NCI-H187 treated with DMSO at 0.1 percent for 48 hours (cell line): ENCODE measurements at places on chromosomes 13 and 19.

- DNase-seq = no peak
These were observed 110.3 kb upstream of the ABCC4 start for GRCh38 chr13:95411428-95412040.

DNA sequence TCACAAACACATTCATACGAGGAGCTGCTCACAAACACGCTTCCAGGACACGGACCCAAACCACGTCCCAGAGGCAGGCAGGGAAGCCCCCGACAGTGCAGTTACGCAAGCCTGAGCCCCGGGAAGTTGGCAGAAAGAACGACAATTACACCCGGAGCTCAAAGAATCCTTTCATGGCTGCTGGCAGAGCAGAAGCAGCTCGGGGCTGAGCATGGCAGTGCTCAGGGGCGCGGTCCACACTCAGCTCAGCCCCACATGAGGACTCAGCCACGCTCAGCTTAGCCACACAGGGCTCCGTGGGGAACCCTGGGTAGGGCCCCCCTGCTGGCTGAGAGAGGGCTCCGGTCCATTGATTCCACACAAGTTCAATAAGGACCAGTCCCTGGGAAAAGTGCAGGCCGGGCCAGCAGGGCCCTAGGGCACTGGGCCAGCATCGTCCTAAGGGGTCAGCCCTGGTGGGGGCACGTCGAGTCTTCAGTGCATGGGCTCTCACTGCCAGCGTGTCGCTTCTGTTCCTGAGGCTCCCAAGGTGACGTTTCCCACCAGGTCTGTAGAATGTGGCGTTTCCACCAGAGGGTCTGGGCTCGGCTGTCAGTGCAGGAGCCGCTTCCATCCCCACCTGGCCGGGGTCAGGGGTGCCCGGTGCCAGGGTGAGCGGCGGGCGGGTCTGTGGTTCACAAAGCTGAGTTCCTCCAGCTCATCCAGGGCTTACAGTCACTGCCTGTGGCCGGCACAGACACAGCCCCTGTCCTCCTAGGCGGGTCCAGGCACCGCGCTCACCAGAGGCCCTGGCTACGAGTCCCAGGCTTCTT lies 23.1 kb downstream of the GAS6 start:
- no peak for DNase-seq

GRCh38 chr19:6250024-6250615 lies 29.7 kb downstream of the MLLT1 start:
- DNase-seq = no peak

- DNase-seq = no peak
These were observed 658 bp upstream of the ISOC2 start for GRCh38 chr19:55461974-55462626.

DNA sequence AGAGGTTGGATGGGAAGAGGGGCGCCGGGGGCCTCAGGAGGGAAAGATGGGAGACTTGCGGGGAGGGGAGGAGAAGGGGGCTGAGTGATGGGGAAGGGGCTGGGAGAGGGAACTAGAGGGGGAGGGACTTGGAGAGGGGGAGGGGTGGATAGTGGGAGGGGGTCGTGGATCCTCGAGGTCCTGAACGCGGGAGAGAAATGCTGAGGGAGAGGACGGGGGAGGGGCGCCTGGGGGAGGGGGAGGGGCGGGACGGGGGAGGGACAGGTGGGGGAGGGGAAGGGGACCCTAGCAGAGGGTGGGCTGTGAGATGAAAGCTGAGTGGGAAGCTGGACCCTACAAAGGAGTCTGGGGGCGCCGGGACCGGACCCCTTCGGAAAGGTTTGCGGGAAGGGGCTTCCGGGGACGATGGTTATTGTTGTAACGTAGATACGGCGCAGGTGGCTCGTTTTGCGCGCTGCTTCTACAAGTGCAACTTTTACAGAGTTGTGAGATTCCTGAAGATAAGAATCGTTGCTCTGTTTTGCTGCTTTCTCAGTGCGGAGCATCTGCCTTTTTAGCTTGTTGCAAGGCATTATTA lies 418 bp downstream of the ZNF444 start:
- DNase-seq = no peak

DNA sequence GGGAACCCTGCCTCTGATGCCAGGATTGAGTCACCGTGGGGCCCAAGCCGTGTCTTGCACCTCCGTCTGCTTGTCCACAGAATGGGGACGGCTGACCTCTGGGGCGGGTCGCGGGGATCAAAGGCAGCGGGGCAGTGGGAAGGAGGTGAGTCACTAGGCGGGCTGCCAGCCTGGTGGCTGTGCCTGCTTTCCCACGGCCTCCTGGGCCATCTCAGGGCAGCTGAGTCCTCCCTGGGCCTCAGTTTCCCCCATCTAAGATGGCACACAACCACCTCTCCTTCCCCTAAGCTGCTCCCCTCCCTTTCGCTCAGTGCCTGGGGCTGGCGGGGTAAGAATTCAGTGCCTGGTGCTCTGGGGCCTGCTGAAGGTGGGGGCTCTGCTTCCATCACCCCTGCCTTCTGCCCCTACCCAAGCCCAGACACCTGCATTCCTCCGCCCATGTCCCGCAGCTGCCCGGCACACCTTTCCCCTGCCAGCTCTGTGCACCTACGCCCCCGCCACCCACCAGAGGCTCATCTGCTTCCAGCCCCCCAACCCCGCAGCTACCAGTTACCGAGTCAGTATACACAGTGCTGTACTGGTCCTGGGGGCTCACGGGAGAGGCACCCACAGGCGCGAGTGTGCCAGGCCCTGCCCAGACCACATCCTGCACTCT lies 3.5 kb downstream of the MKNK2 start:
- no peak for DNase-seq

DNA sequence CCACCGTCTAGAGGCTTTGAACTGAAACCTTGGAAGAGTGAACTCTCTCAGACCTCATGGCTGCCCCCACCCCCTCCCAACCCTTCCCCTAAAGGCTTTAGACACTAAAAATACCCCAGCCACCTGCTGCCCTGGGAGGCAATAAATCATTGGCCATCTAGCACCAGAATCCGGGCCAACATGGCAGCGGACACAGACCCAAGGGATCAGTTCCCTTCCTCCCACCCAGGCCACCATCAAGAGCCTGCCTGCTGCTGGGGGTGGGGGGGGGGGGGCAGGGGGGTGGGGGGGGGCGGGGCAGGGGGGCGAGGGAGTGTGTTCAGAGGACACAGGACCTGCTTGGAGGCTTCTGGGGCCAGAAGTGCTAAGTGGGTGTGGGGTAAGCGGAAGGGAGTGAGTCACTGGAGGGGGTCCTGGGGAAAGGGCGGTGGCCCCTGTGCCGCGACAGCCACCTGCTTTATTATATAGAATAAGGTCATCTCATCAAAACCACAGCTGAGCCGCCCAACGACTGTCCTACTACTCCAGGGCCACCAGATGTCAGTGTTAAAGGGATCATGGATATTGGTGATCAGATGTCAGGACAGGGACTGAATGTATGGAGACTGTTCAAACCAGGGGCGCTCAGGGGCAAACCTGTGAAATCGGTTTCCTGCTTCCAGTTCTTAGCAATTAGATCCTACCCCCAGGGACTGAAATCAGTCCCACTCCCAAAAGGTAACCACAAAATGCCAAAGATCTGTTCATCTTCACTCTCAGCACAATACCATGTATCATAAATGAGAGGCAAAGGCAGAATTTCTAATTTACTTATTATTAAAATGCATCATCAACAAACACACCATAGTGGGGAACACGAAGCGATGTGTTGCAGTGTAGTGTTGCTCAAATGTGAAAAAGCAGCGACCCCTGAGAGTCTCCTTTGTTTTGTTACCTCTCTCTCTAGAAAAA lies 24.3 kb downstream of the ARL11 start:
- DNase-seq = peak; percentile 37

DNA sequence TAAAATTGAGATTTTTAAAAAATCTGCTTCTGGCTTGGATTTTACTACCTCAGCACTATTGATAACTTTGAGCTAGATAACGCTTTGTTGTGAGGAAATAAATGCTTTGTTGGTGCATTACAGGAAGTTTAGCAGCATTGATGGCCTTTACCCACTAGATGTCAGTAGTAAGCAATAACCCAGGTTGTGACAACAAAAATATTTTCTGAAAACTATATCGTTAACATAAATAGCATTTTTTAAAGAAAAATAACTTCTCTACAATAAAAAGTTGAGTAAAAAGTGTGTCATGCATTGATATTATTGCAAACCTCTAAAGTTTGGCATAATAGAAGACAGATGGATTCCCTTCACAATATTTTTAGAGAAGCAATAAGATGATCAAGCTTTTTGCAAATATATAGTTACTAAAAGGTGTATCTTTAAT lies 1246.5 kb downstream of the UQCRFS1 start:
- no peak for DNase-seq

- DNase-seq = no peak
These were observed 17.1 kb downstream of the HNRNPM start for GRCh38 chr19:8461891-8462290.

- DNase-seq = no peak
These were observed 9.9 kb downstream of the CNFN start for GRCh38 chr19:42380155-42380554.

DNA sequence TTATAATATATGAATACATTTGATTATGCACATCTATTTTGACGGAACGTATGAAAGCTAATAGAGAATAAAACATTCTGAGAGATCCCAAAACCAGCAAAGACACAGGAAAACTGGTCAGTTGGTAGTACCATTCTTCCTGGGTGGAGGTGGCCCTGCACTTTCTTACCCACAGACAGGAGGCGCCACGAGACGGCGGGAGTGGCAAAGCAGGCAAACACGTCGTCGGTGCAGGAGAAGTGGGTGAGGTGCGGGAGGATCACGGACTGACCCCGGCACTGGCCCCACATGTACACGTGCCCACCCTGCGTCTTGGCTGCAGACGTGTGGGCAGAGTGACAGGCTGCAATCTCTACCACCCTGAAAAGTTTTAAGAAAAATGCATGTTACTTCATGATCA lies 36.1 kb downstream of the RCBTB1 start:
- no peak for DNase-seq

DNA sequence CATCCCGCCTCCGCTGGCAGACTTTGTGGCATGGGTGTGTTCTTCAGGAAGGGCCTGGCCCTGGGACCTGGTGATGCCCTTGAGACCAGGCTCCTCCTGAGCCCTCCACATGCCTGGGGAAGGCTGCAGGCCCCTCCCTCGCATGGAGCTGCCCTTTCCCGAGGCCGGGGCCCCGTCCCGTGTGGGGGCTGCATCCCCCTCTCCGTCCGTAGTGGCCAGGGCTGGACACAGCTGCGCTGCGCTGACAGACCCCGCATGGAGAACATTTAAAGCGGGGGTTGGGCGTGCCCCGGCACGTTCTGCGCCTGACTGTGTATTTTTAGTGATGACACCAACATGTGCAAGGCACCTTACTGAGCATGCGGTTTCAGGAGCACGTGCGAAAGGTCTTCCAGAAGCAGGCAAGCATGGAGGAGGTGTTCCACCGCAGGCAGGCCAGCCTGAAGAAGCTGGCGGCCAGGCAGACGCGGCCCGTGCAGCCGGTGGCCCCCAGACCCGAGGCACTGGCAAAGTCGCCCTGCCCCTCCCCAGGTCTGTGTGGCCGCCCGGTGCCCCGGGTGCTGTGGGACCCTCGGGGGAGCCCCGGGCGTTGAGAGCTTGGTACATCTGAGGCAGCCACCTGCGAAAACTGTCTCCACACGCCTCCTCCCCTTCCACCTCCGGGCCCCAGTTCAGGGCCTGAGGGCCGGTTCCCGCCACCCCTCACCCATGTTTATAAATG lies 28.8 kb upstream of the F7 start:
- no peak for DNase-seq

- DNase-seq = no peak
These were observed 738.3 kb upstream of the GPC6 start for GRCh38 chr13:92488249-92488852.

- no peak for DNase-seq
These were observed 5.0 kb downstream of the LYL1 start for GRCh38 chr19:13097463-13098258.

DNA sequence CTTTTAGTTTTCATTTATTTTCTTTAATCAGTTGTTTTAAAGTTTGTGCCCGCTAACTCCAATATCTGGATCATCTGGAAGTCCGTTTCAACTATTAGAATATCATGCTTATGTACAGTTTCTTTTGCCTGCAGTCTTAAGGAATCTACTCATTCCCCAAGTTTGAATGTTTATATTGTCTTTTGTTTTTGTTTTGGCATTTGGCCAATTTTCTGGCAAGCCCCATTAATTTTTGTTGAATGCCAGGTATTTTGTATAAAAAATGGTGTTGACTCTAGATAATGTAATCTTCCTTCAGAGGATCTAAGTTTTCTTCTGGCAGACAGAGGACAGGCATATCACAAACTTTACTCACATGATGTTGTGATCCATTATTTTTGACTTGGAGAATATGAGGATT lies 11.1 kb upstream of the ZNF235 start:
- no peak for DNase-seq

DNA sequence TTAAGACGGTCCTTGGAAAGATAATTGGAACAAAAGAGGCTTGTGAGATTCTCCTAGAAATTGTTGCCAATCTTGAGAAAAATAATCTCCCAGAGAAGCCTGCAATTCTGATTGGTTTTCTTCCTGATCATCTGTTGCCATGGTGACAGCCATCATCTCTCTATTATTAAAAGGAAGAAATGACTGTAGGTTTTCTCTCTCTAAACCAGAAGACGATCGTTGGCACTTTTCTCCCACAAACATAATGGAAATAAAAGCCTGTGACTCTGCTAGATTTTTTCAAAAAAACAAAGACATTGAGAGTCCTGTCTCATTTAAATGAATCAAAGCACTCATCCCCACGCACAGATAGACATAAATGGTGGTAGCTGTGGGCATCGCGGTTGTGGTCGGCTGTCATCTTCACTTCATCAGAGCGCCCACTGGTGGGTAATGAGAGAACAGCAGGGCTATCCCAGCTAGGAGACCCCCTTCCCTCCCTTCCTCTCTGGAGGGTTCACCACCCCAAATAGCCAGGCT lies 21.7 kb upstream of the CALM3 start:
- DNase-seq = no peak
